Activated B cell treated with CpG ODN at 0.5 μM for 24 hours (primary cell): ENCODE measurements at places on chromosomes 7 and 10. TPM values are rescaled to one million over a fixed set of nuclear protein-coding genes. Genes with fewer than 3 reads are reported as not detected.

GIMAP6 gene
- total RNA-seq = 0.17 and 0.35 TPM in 2 replicates

ZNF503 gene
- total RNA-seq = not detected in 2 replicates

XRCC2 gene
- total RNA-seq = 1.7 and 2.3 TPM in 2 replicates

CLCN1 gene
- not detected in 2 replicates for total RNA-seq

KAT6B gene
- total RNA-seq = 39.6 and 45.2 TPM in 2 replicates

LLCFC1 gene
- not detected in 2 replicates for total RNA-seq

AQP1 gene
- 0.44 TPM in 1 of 2 replicates, not detected in the other for total RNA-seq

PTF1A gene
- total RNA-seq = not detected in 2 replicates

IFIT1B gene
- total RNA-seq = not detected in 2 replicates

JAKMIP3 gene
- 0.05 and 0.09 TPM in 2 replicates for total RNA-seq

ZP3 gene
- 0.91 and 2.9 TPM in 2 replicates for total RNA-seq

LIPM gene
- total RNA-seq = not detected in 2 replicates

GHRHR gene
- total RNA-seq = not detected in 2 replicates

ZPBP gene
- not detected in 2 replicates for total RNA-seq

RTKN2 gene
- 0.09 and 0.17 TPM in 2 replicates for total RNA-seq

NRF1 gene
- total RNA-seq = 27.4 and 29.8 TPM in 2 replicates

EIF3A gene
- 109 and 114 TPM in 2 replicates for total RNA-seq

SLC18A2 gene
- not detected in 2 replicates for total RNA-seq

CREB5 gene
- 0.42 and 0.80 TPM in 2 replicates for total RNA-seq

CAV2 gene
- total RNA-seq = not detected in 2 replicates

HOXA1 gene
- total RNA-seq = 0.55 and 0.61 TPM in 2 replicates

CHAT gene
- total RNA-seq = not detected in 2 replicates

ITIH2 gene
- total RNA-seq = not detected in 2 replicates

LOXL4 gene
- not detected in 2 replicates for total RNA-seq

TMEM196 gene
- total RNA-seq = not detected in 2 replicates

ELFN1 gene
- not detected in 2 replicates for total RNA-seq

MCM10 gene
- 3.7 and 4.6 TPM in 2 replicates for total RNA-seq

LCOR gene
- 42.8 and 54.9 TPM in 2 replicates for total RNA-seq

MINPP1 gene
- total RNA-seq = 5.3 and 7.3 TPM in 2 replicates

HTR7 gene
- not detected in 2 replicates for total RNA-seq
